ENCODE measurements at places on chromosomes 11 and 22.

GRCh38 chr22:23251445-23252093 is 71.3 kb downstream of the BCR start:
- DNase-seq: no peak

DNA sequence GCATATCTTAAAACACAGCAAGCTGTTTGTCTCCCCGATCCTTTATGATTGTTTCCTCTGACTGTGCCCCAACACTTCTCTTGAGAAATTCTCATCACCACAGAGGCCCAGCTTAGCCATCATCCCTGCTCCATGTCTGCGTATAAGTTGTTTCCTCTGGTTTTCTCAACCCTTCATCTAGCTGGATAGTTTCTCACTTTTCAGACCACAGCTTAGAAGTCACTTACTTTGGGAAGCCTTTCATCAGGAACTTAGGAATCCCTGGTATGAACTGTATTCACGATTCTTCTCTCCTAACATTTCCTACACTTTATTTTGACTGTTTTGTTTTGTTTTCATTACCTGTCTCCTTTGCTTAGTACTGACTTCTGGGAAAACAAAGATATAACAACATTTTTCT is 295.2 kb downstream of the GUCY1A2 start:
- no peak for DNase-seq

DNA sequence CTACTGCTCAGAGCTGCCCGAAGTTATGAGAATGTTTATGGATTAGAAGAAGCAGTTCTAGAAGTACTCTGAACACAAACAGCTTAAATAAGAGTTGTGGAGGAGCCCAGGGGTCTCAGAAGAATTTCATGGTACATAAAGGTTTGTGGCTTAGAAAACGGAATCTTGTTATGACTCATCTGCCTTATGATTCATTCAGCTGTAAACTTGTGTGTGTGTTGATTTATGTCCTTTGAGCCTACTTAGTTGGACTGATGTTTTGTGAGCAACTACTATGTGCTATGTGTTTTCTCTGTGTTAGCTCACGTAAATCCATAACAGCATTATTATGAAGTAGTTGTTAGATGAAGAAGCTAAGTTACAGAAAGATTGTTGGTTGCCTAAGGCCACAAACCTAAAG is 203.7 kb downstream of the PGR start:
- no peak for DNase-seq

DNA sequence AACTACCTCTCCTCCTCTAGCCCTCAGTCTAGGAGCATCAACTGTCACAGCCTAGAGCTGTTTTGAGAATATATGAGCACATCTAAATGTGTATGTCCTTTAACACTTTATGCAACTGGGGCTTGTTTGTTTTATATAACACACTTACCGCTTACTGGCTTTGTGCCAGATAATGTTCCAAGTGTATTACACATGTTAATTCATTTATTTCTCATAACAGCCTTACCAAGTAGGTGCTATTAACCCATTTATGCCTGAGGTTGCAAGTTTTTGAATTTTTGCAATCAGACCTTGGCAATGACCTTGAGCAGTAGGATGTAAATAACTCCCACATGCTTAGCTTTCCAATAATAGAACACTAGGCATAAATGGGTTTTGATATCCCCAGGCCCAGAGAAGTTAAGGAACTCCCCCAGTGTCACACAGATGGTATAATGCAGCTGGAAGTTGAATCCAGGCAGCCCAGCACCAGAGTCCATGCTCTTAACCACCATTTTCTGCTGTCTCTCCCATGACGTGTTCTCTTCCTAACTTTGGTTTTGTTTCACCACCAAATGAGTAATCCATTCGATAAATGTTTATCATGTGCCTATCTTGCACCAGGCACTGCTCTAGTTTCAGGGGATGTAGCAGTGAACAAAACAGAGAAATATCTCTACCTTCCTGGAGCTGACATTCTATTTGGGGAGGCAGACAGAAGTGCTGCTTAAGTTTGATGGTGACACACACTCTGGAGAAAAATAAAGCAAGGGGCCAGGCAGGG is 23.1 kb downstream of the PRDM11 start:
- no peak for DNase-seq

- DNase-seq: no peak
These were observed 12.1 kb downstream of the MACROD1 start for GRCh38 chr11:64153812-64154211.

GRCh38 chr11:33936725-33937604 is 45.1 kb upstream of the LMO2 start:
- no peak for DNase-seq

DNA sequence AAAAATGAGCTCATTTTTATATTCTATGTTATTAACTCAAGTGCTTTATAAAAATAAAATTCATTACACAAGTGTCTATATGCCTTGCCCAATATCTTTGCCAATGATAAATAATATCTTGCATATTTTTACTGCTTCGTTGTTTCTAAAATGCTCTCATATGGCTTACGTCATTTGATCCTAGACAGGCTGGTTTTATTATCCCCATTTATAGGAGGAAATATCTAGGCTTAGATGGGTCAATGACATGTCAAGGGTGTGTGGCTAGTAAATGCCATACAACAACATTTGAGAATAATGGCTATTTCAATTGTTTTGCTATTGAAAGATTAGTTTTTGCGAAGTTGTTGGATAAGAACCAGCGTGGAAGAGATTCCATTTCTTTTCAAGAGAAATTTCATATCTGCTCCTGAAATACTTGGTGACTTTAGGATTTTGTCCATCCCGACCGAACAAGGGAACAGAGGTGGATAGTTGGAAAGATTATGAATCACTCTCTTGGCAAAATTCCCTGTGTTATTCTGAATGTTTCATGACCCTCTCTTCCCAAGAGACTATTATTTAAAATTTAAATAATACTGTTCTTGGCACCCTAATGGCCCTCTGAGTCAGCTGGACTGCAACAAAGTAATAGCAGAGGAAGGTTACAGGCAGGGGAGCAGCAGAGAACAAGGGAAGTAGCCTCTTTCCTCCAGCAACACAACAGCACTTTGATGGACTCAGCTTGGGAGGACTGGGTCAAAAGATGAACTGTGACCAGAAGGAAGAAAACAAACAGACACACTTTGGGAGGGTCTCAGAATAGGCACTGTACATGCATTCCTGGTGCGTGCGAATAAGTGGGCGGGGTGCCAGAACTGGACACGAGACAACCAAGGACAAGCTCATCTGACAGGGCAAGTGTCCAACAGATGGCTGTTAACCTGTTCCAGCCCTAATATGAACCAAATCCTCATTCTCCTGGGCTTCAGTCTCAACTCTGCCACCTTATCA is 94.5 kb downstream of the ME3 start:
- no peak for DNase-seq

DNA sequence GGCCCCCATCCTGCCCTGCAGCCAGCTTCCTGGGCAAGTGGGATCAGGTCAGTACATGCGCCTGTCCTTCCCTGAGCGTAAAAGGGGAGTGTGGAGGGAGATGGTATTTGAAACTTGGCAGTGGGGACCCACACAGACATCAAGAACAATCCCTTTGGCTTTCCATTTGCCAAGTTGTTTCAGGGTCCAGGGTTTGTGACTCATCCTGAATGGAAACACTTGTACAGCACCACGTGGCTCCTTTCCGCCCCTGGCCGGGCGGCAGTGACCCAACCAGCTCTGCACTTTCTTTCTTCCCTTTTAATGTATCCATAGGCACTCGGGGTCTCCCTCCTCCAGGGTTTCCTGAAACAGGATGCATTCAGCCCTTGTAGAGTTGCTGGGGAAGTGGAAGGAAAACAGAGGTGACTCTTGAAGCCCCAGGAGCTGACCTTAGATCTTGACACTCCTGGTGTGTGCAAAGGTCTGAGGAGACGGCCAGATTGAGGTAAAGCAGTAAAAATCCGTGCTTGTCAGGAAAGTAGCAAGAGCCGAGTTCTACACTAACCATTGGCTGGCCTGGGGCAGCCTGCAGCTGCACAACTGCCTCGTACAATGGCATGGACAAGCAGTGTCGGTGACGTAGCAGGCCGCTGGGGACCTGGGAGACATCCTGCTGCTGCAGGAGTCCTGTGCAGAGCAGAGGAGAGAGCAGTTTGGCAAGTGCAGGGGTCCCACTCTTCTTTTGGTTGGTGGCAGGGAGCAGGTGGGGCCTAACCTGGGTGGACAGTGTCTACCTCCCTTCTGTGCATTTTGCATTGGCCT is 189.8 kb downstream of the SNX19 start:
- no peak for DNase-seq

- no peak for DNase-seq
These were observed 3.3 kb upstream of the B3GNT6 start for GRCh38 chr11:77030834-77031414.

DNA sequence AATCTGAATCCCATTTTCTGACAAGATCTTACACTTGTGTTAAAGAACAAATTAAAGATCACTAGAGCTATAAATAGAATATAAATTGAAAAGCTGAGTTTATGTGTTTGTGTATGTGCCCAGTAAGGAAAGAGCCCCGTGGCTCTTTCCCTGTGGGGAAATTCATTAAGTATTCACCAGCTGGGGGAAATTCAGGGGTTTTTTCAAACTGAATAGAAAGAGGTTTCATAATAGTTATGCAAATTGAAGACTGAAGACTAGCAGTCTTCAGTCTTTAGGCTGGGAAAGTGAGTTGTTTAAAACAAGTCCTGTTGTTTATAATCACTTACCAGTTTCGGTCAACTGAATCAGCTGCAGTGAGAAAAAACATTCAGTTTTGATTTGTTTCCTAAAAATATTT is 11.3 kb upstream of the MS4A7 start:
- DNase-seq: no peak

DNA sequence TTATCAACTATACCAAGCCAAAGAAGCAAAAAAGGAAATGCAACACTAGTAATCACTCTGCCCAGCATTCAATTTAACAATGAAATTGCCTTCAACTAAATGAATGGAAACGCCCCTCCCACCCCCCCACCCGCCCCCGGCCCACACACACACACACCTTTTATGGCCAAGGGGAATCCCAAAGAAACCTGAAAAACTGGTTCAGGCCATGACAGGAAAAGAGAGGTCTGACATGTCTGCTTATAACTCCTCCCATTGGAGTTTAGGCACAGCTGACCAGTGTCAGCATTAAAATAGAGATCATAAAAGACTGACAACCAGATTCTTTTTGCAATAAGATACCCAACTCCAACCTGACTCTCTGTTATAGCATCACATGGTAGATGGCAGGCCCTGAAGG is 42.6 kb downstream of the ACER3 start:
- DNase-seq: no peak

DNA sequence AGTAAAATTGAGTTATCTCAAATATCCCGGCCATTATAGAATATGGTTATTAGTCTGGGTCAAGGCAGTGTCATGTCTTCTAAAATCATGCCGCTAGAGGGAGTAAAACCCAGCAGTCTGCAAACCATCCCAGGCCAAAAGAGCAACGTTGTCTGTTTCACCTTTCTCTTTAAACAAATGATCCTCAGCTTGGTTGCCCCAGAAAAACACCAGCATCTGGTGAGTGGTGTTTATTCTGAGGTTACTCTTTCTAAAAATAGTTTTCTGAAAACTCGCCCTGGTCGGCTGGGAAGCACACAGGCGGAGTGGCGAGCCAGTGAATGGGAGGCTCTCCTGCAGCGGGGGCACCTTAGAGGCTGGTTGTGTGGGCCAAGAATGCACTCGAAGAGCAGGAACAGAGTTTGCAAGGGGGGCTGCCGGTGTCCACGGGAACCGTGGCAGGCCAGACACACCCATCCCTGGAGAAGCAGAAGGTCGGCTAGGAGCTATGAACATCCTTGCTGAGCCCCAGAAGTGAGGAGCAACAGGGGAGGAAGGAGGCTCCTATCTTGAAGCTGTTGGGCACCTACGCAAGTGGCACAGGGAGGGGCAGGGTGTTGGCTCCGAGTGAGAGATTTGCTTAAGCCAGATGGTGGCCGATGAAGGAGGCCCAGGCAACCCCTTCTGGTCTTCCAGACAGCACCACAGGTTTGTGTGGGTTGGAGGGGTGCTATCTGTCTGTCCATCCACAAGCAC is 297.1 kb downstream of the ETS1 start:
- no peak for DNase-seq

- no peak for DNase-seq
These were observed 480.5 kb upstream of the RAG2 start for GRCh38 chr11:37078521-37078920.

DNA sequence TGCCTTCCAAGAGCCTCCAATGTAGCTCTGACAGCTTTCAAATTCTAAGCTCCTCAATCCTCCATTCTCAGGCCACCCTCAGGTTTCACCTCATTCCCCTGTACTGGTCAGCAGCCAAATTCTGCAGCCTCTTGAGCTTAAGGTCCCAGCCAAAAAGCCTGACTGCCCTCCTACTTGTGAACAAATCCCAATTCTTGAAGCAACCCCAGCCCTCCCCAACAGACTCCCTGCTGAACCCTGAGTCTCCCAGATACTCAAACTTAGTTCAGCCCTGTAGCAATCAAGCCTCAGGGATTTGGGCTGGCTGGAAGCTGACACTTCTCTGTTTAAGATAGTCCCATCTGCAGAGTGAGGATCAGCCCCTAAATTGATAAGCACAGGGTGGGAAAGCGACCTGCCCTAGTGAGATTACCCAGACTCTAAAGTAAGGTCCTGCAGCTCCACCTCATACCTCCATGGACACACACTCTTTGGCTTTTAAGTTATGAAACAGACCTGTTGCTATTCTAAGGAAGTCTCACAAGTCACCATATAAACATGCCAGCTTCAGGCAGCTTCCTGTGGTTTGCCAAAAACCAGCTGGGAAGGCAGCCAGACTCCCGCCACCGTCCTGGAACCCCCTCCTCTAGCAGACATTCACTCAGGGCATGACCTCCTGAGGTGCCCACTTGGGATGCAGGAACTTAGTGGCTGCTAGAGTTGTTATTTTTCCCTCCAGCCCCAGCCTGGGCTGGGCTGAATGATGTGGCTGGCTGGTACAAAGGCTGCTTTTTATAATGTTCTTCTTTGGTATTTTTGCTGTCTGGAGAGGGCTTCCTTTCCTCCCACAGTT is 82.5 kb upstream of the PICALM start:
- DNase-seq: no peak

DNA sequence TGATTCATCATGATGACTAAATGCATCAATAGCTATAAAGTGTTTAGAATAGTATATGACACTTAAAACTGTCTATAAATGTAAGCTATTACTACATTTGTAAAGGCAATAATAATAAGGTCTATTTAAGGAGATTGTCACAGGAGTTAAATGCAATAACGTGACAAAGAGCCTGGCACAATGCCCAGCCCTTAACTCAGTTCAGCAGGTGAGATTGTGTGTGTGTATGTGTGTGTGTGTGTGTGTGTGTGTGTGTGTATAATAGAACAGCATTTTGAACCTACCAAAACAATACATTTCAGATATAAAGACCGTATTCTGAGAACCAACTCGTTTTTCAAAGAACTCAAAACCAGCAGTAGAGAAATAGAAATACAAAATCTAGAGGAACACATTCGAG is 177.5 kb downstream of the MYO18B start:
- no peak for DNase-seq

- DNase-seq: no peak
These were observed 8.0 kb upstream of the EFCAB6 start for GRCh38 chr22:43819931-43820640.

DNA sequence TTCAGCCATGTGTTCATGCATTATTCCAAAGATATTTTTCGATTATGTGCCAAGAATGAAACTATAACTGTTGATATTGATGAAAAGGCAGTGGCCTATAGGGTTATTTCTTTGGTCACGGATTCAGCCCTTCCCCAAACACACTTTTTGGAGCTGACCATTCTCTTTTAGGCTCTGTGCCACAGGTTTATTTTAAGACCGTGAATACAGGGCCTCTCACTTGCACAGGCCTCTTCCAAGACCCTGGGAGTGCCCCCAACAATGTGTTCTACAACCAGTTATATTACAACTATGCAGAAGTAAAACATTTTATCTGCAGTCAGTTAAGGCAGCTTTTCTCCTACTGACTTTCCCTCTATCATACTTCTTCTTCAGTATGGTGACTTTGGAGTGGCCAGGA is 104.6 kb downstream of the ALX4 start:
- DNase-seq: no peak

- no peak for DNase-seq
These were observed 38.7 kb upstream of the C11orf87 start for GRCh38 chr11:109383306-109383705.
